ENCODE measurements at places on chromosomes 12 and 14.

DNA sequence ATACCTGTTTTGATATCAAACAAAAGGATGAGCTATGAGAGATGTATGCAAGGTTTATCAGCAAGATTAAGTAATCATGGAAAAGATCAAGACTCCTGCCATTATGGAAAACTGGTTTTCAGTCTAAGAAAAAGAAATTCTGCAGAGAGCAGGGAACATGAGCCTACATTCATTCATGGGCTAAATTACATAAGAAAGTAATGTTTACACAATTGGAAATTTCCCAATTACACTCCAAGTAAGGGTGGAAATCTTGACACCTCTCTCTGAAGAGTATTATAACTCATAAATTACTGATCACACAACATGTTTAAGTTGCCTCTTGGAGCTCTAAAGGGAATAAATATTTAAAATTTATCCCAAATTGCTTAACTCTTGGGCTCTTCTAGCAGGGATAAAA, 206.2 kb downstream of the SLC6A15 start:
- DNase-seq: no peak

DNA sequence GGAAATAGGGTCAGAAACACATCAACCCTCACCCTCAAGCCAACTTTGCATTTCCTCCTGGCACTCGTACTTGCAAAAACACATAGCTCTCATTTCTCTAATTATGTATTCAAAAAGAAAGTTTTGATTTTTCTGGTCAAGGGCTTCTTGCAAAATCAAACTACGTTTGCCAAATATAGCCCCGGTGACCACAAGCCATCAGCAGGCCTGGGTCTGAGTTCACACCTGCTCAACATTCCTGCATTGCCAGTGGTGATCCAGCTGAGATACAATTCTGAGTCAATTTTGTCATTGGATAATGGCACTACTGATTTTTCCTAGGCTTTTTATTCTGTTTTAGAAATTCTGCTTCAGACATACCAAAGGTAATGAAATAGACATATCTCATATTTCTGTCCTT, 10.7 kb upstream of the BHLHE41 start:
- no peak for DNase-seq

GRCh38 chr14:33532553-33532952, 418.3 kb downstream of the EGLN3 start:
- no peak for DNase-seq

- DNase-seq: peak; percentile 59
Measured at GRCh38 chr12:26113181-26113654, 11.6 kb downstream of the BHLHE41 start.

DNA sequence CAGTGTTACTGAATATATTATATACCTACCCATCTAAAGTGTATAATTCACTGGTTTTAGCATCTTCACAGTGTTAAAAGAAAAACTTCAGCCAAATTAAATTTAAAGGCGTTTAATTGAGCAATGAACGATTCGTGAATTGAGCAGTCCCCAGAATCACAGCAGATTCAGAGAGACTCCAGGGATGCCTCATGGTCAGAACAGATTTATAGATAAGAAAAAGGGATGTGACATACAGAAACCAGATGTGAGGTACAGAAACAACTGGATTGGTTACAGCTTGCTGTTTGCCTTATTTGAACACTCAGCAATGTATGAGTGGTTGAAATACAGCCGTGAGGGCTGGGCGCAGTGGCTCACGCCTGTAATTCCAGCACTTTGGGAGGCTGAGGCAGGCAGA, 84.6 kb downstream of the WNK1 start:
- DNase-seq: no peak

Data from inflammatory macrophage treated with lipopolysaccharide for 1 hour (primary cell).